ENCODE measurements at places on chromosomes 1 and 21.
A peak's percentile ranks its signal among the peaks of the same experiment; 100 is the strongest.

DNA sequence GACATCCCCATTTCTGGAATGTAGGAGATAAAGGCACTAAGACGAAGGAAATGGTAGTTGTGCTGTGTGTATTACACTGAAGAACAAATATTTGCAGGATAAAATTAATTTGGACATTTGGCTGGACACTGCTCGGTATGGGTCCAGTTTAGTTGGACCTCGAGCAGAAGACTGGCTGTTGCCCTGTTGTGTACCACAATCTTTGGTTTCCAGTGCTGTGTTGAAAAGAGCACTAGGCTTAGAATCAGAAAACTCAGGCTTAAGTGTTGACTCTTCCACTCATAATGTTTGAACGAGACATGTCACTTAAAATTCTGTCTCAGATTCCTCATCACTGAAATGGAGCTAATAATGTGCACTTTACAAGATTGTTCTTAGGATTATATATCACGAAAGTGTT is 1.2 kb upstream of the ARPC5 start:
- DNase-seq = no peak

- DNase-seq = no peak
Observed at GRCh38 chr1:10635085-10635896, 160.5 kb downstream of the PEX14 start.

DNA sequence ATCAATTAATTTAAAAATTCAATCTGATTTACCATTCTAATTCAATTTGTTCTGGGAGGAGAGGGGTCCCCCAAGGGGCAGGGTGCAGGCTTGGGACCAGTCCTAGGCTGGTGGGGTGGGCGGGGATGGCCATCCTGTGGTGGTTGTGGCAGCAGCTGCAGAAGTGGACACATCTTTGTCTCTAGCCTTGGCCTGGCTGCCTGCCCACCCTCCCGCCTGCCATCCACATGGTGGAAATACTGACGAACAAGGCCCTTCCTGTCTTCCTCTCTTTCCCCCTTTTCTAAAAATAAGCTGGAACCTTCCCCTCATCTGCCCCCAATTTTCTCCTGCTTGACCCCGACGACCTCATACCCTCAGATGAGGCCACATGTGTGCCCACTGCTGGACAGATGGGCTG is 130.9 kb downstream of the FOXD2 start:
- DNase-seq = no peak

DNA sequence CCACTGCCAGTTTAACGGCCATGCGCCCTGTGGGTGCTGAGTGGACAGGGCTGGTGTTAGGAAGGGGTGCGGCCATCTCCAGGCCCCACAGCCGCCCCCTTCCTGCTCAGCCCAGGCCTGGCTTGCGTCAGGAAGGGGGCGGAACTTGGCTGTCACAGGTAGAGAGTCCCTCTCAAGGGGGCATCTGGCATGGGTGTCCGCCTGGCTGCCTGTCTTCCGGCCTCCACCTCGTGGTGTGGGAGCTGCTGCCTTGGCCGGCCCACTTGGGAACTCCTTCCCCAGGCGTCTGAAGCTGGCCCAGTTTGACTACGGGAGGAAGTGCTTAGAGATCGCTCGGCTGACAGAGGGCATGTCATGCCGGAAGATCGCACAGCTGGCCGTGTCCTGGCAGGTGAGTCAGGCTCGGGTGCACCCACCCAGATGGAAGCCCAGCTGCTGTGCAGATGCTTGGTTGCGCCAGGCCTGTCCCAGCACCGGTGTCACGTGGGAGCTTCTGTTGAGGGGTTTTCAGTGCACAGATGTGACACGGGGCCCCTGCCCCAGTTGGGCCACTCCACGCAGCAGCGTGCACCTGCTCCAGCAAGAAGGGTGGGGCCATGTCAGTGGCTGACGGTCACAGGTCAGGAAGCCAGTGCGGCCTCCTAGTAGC is 9.1 kb upstream of the ATAD3B start:
- DNase-seq = no peak

- no peak for DNase-seq
Observed at GRCh38 chr1:69567652-69568420, at the start of gene LRRC7. TSS of gene LRRC7 (plus strand) at chr1:69567922. CDS start at chr1:69568640, 718 bp downstream.

DNA sequence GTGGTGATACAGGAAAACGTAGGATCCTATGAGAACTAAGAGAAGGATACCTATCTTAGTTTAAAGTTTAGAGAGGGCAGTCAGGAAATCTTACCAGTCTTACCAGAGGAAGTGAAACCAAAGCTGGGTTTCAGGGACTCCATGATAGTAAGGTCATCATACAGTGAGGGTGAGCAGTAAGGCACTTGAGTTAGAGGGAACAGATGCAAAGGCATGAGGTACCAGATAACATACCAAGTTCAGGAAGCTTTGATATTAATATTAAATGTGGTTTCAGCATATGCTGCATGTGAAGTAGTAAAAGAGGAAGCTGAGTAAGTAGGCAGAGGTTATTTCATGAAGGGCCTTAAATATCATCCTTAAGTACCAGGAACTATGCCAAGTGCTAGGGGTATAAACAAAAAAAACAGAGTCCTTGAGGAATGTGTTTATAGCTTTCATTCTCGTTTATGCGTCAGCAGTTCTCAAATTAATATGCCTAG is 16.9 kb downstream of the ATG4C start:
- DNase-seq = no peak

DNA sequence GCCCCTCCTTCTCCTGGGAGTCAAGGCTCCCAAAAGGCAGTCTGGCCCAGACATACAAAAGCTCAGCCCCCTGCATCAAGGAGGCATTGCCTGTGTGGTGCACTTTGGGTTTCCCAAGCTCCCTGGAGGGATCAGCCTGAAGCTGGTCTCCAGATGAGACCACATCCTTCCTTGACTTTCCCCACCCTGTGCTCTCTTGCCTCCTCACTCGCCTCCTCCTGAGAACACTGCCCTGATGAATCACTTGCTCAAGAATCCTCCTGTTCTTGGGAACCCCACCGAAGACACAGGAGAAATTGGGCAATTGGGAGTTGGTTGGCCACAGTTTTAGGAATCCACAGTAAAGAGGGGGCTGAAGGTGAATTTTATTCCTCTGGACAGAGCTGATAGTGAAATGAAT is 34.8 kb upstream of the LYST start:
- no peak for DNase-seq

DNA sequence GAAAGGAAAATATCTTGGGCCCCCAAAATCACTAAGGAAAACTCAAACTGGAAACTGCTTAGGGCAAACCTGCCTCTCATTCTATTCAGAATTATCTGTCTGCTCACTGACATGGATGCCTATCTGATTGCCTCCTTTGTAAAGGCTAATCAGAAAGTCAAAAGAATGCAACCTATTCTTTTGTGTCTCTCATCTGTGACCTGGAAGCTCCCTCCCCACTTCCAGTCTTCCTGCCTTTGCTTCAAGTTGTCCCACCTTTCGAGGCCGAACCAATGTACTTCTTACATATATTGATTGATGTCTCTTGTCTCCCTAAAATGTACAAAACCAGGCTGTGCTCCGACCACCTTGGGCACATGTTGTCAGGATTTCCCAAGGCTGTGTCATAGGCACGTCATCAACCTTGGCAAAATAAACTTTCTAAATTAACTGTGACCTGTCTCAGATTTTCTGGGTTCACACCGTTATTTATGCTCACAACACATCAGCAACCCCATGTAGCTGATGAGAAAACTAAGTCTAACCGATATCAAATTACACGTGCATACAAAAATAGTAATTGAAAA is 302.3 kb upstream of the NRIP1 start:
- DNase-seq = no peak

- no peak for DNase-seq
Observed at GRCh38 chr1:157139052-157139715, 989 bp upstream of the ETV3 start.

- DNase-seq = peak; percentile 49
Observed at GRCh38 chr1:155250633-155251449, 4.4 kb downstream of the ENTREP3 start.

GRCh38 chr21:34307991-34308532 is 55.7 kb upstream of the KCNE2 start:
- DNase-seq = no peak

DNA sequence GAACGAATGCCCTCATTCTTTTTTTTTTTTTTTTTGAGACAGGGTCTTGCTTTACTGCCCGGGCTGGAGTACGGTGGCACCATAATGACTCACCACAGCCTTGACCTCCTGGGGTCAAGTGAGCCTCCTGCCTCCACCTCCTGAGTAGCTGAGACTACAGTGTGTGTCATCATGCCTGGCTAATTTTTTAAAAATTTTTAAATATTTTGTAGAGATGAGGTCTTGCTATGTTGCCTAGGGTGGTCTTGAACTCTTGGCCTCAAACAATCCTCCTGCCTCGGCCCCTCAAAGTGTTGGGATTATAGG is 69.4 kb downstream of the ALG14 start:
- no peak for DNase-seq

DNA sequence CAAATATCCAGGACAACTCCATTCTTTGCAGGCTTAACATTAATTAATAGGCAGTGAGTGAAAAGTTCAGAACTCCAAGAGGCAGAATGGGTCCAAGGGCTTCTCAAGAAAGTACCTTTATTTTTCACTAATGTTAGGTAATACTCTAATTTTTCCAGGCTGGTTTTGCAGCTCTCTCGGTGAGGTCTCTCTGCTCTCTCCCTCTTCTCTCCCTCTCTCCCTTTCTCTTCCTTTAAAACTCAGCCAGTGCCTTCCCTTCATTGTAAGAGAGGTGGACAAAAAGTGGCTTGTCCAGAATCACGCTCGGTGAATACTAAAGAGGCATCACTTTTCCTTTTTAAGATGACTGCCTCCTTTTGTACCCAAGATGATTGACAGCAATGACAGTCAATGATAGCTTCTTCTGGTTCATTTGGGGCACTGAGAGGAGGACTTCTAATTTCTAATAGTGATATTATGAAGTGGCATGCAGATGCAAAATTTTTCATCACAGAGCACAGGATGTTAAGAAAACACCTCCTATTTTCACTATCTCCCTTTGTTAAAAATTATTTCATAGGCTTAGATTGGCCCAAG is 1.3 kb upstream of the CHI3L1 start:
- no peak for DNase-seq

DNA sequence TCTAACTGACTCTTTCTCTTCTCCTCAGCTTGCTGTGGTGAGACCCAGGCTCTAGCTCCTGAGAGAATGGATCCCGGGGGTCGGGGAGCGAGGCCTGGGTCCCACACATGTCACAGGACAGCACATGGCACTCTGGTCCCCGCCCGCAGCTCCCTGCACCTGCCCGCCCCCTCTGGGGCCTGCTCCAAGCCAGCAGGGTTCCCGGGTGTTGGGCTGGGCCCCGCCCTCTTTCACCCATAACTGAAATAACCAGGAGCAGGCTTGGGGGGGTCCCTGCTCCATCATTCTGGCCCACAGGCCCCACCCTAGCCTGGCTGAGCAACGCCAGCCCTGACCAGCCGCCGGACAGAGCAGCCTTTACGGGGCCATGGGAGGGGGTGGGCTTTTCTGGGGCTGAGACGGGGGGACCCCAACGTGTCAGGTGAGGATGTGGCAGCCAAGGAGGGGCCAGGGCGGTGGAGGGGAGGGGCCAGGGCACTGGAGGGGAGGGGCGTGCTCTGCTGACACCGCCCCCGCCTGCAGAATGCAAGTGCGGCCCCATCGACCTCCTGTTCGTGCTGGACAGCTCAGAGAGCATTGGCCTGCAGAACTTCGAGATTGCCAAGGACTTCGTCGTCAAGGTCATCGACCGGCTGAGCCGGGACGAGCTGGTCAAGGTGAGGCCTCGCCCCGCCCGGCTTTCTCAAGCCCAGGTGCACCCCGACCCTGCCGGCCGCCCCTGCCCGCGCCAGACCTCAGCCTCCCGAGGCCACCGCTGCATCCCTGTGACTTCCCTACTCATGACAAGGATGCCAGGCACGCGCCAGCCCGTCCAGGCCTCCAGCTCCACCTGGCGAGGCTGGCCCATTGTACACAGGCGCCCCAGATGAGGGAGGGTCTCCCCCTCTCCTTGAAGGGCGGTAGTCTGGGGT is 19.4 kb downstream of the COL6A1 start:
- no peak for DNase-seq

Data from esophagus squamous epithelium (tissue), 5 donors.